ENCODE measurements at places on chromosomes 5 and 9.

DNA sequence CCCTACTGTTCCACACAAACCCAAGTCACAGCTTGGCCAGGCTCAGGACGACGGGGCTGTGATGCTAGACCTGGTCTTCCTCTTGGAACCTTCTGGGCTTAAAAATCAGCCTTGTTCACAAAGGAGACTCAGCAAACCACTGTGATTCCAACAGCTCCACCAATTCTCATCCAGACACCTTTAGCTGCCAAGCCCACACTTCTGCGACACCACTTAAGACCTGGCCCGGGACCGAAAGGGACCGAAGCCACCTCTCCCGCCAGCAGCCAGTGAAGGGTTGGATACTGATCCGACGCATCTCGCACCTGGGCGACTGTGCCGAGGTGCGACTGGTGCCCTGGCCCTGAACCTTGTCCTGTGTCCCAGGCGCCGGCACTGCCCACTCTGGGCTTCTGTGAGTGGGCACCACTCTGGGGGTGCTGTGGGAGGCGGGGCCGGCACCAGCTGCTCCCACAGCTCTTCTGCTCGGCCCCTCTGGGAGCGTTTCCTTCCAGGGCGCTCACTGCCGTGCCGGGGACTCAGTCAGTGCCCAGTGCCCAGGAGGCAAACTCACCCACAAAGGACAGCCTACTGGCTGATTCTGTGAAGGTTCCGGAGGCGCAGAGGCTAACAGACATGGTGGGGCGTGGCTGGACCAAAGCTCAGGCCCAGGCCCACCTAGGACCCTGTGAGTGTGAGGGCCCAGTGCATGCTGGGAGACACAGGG lies 50.9 kb downstream of the EXD3 start:
- no peak for DNase-seq

DNA sequence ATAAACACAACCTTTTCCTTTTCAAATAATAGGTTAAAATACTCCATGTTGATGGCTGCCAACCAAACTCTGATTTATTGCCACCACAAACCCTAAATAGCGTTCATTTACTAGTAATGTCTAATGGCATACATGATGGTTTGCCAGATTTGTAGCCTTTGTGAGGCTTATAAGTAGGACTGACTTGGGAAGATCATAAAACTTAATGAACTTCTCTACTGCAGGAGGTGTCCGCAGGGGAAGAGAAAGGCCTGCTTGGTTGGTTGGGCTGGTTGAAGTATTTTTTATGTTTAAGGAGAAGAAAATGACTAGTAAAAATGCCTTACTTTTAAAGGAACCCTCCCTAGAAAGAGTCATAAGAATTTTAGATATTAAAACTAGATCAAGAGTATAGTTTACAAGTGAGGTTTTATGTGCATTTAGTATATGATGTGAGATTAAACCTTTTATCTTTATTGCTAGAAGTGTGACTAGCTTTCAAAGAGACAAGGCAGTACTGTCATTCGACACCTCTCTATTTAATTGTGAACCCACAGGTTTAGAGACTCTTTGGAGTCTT lies 5.0 kb downstream of the PBX3 start:
- peak; percentile 40 for DNase-seq

DNA sequence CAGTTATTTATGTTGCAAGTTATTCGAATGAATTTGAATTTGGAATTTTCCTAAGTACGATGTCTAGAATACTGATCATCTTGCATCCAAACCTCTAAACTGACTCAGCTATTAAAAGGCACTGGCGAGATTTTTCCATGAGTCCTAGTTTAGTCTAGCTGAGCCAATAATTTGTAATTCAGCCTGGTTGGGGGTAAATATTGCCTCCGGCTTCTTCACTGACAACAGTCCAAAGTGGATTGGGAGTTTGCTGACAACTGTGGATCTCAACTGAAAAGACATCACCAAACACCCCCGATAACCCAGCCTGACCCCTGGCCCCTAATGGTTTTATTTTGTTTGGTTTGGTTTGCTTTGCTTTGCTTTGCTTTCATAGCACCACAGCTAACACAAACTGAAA lies 189.8 kb upstream of the DAPK1 start:
- DNase-seq, result no peak

DNA sequence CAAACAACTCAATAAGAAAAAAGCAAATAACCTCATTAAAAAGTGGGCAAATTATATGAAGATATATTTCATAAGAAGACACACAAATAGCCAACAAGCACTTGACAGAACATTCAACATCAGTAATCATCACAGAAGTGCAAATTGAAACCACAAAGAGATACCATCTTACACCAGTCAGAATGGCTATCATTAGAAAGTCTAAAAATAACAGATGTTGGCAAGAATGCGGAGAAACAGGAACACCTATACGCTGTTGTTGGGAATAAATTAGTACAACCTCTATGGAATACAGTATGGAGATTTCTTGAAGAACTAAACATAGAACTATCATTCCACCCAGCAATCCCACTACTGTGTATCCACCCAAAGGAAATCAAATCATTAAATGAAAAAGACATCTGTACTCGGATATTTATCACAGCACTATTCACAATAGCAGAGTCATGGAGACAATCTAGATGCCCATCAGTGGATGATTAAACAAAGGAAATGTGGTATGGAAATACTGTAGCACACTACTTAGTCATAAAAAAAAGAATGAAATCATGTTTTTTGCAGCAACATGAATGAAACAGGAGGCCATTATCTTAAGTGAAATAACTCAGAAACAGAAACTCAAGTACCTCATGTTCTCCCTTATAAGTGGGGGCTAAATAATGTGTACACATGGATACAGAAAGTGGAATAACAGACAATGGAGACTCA lies 106.8 kb upstream of the FST start:
- no peak for DNase-seq

GRCh38 chr9:109063760-109064159 lies 50.5 kb upstream of the CTNNAL1 start:
- peak; percentile 94 for DNase-seq

DNA sequence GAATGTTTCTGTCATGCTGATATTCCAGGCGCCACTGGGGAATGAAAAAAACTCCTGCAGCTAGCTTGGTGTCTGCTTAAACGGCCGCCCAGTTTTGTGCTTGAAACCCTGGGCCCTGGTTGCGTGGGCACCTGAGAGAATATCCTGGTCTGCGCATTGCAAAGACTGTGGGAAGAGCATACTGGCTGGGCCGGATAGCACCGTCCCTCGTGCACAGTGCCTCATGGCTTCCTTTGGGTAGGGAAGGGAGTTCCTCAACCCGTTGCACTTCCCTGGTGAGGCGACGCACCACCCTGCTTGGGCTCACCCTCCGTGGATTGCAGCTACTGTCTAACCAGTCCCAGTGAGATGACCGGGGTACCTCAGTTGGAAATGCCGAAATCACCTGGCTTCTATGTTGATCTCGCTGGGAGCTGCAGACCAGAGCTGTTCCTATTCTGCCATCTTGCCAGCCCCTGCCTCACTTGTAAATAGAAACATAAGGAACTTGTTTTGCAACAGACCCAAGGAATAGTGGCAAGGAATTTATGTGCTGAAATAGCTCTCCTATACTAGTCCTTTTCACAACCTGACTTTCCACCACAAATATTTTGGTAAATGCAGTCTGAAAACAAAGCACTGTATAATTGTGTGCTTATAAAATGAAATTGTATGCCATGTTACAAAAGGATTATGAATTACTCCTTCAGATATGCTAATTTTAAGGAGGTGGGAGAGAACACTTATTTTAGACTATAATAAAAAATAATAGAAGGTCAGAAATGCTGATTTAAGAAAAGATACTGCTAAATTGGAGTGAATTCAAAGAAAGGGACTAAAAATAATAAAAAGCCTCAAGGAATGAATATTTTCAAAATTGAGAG lies 90.3 kb downstream of the ADAMTSL1 start:
- DNase-seq, result no peak

DNA sequence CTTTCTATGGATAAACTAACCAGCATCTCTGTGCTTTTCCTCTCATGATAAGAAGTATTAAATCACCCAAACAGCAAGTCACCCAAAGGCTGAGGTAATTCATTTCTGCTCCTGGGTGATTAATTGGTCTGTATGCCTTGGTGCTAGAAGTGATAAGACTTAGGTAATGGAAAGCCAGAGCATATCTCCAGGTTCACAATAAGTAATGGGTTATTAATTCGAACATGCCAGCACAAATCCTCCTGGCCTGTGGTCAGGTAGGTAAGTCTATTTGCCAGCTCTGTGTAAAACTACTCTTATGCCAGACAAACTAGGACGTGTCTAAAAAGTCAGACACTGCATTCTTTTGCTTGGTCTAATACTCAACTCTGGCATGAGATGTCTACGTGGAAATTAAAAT lies 11.2 kb upstream of the ENC1 start:
- DNase-seq, result peak; percentile 36

DNA sequence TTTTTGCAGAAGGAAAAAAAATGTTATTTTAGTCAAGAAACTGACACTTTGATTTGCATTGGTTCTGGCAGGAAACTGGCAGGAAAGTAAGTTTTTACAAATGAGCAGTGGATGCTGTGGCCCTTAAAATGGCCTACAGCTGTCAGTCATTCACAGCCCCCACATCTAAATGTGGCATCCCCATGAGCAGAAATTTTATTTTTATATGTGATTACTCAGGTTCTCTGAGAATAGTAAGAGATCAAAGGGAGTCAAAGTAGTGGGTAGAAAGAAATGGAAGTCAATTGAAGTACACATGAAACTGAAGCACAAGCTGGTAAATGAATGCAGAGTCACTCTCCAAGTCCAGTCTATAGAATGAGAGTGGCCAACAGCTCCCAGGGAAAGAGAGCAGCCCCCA lies 80.3 kb downstream of the ENC1 start:
- no peak for DNase-seq

DNA sequence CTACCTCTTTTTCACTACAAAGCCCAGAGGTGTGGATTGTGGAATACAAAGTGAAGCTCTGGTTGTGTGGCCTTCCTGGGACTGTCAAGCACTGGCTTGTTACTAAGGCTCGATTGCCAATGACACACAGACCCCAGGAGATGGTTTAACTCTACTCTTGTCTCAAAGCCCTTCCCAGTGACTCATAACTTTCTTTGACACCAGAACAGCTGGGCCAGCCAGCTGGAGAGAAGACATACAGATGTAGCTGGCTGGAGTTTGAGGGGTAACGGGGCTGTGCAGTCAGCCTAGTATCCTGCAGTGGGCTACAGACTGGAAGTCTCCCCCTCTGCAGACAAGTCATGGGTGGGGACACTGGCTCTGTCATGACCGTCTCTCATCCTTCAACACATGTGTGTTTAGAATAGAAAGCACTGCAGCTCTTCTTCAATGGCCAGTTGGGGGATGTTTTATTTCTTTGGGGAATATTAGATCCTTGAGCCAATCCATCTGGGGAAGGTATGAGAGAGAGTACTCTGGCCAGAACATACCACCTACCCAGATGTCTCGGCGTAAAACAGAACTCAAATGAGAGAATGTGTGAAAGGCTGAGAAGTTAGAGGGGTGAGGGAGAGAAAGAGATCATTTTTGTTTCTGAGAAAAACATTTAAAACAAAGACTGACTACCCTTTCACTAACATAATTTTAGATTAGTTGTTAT lies 53.3 kb downstream of the SEMA6A start:
- no peak for DNase-seq
